ENCODE measurements at places on chromosomes 2 and 18. TPM values are rescaled to one million over a fixed set of nuclear protein-coding genes. Genes with fewer than 3 reads are reported as not detected.

UGT1A3 gene
- total RNA-seq = not detected

TDRD15 gene
- not detected for total RNA-seq

MDH1B gene
- 3.4 TPM for total RNA-seq

PJVK gene
- total RNA-seq = 4.2 TPM

AQP12B gene
- total RNA-seq = not detected

NCKAP1 gene
- total RNA-seq = 163 TPM

CTLA4 gene
- not detected for total RNA-seq

ANKRD44 gene
- total RNA-seq = 74.3 TPM

METAP1D gene
- 6.6 TPM for total RNA-seq

SETBP1 gene
- 46.2 TPM for total RNA-seq

SERPINB12 gene
- total RNA-seq = not detected

NYAP2 gene
- 12.5 TPM for total RNA-seq

GPR39 gene
- total RNA-seq = 1.7 TPM

SLC16A14 gene
- total RNA-seq = 41.6 TPM

SDC1 gene
- 4.9 TPM for total RNA-seq

CHPF gene
- 32.5 TPM for total RNA-seq

SMAD4 gene
- 61.7 TPM for total RNA-seq

IFIH1 gene
- total RNA-seq = 1.7 TPM
